Nasal cavity respiratory epithelium epithelial cell of viscerocranial mucosa (primary cell): ENCODE measurements at places on chromosomes 5 and 9. TPM values are rescaled to one million over a fixed set of nuclear protein-coding genes. Genes with fewer than 3 reads are reported as not detected.

The SLC6A18 gene
- total RNA-seq = not detected in 2 replicates

The CCNI2 gene
- 0.28 TPM in 1 of 2 replicates, not detected in the other for total RNA-seq

The SLC6A7 gene
- total RNA-seq = not detected in 2 replicates

The SLC34A3 gene
- under 0.01 TPM in 1 of 2 replicates, not detected in the other for total RNA-seq

The DMGDH gene
- total RNA-seq = 3.1 and 14.0 TPM in 2 replicates

The TEX53 gene
- not detected in 2 replicates for total RNA-seq

The RIC1 gene
- total RNA-seq = 32.8 and 47.5 TPM in 2 replicates

The PKD2L2 gene
- not detected in 2 replicates for total RNA-seq

The PCA3 gene
- total RNA-seq = not detected in 2 replicates

The PCDHA9 gene
- total RNA-seq = under 0.01 and 0.43 TPM in 2 replicates

The SOHLH1 gene
- not detected in 2 replicates for total RNA-seq

The ROR2 gene
- under 0.01 and 1.1 TPM in 2 replicates for total RNA-seq

The RLN2 gene
- 0.14 and 0.34 TPM in 2 replicates for total RNA-seq

The AUH gene
- total RNA-seq = 18.1 and 28.0 TPM in 2 replicates

The TLE1 gene
- total RNA-seq = 43.7 and 51.3 TPM in 2 replicates

The MAMDC2 gene
- total RNA-seq = 0.68 and 6.8 TPM in 2 replicates

The ORM2 gene
- total RNA-seq = not detected in 2 replicates

The TRIM36 gene
- 0.71 and 1.4 TPM in 2 replicates for total RNA-seq

The MYMK gene
- total RNA-seq = not detected in 2 replicates

The PCDHGA9 gene
- total RNA-seq = 0.34 and 3.8 TPM in 2 replicates

The CD14 gene
- 1.4 and 6.6 TPM in 2 replicates for total RNA-seq

The SPAAR gene
- 0.07 TPM in 1 of 2 replicates, not detected in the other for total RNA-seq

The FOXD4L5 gene
- under 0.01 and 0.14 TPM in 2 replicates for total RNA-seq

The ADAMTSL1 gene
- 0.14 and 0.68 TPM in 2 replicates for total RNA-seq
